Calu3 (cell line): ENCODE measurements at places on chromosomes 7 and 10. TPM values are rescaled to one million over a fixed set of nuclear protein-coding genes. Genes with fewer than 3 reads are reported as not detected.
A peak's percentile ranks its signal among the peaks of the same experiment; 100 is the strongest.

The CYP26C1 gene
- 0.39 and 0.45 TPM in 2 replicates for total RNA-seq

The PNLIPRP3 gene
- not detected in 2 replicates for total RNA-seq

The SH2B2 gene
- 2.7 and 3.7 TPM in 2 replicates for total RNA-seq

- no peak for DNase-seq
Measured at GRCh38 chr10:100979791-100980272, 7.5 kb downstream of the MRPL43 start.

GRCh38 chr10:132130286-132131265 is 56.2 kb upstream of the DPYSL4 start:
- DNase-seq: no peak

GRCh38 chr7:16648551-16648950 is 2.6 kb downstream of the BZW2 start:
- peak; percentile 33 for DNase-seq

- DNase-seq: no peak
Measured at GRCh38 chr10:100744987-100745881, at the start of gene PAX2. Gene PAX2, plus strand, starts transcription at chr10:100745582. Its CDS starts 679 bp downstream, at chr10:100746261.

DNA sequence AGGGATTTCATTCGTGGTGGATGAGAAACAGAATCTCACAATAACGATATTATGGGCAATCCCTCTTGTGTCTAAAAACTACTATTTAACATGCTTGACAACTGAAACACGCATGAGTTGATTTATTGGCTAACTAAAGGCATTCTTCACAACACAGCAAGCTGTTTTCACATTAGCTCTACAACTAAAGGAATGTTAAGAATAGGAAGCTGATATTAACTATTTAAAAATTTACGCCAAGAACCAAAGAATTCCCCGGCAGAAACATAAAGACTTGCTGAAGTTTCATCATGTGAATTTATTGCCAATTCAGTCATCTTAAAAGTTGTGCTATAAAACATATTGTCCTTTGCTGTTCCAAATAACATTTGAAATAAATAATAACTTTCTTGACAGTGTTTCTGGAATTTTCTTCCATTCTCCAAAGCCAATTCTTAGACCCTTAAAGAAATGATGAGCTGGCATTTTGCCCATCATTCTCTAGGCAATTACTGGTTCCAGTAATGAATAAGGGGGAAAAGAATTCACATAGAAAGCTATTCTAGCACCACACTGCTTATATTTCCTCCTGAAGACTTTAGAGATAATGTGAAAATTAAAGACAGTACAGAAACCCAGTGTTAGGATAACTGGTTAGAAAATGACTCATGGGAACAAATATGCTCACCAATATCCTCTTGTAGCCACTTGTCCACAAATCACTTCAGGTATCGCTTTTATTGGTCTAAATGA is 233.1 kb downstream of the PARD3 start:
- DNase-seq: no peak
